ENCODE measurements at places on chromosomes 3 and 15.

DNA sequence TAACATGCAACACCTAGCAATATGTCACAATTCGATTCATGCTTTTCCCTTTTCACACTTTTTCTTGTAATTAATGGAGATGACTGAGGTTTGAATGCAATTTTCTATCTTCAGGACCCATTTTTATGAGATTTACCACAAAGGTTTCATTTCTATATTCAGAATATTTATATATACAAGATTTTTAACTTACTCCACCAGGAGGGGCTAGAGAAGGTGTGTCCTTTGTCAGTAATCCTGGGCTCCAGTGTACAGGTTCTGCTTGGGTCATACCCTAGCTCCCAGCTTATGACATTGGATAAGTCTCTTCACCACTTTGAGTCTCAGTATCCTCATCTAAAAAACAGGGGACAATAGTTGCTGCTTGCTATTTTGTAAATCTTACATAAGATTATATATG is 95.7 kb upstream of the SLC24A5 start:
- DNase-seq, result no peak

- no peak for DNase-seq
These were observed 929.2 kb upstream of the CFAP20DC start for GRCh38 chr3:59978979-59979378.

GRCh38 chr3:156582532-156583183 is 27.7 kb upstream of the SSR3 start:
- no peak for DNase-seq

- DNase-seq, result no peak
These were observed 9.2 kb upstream of the MCCC1 start for GRCh38 chr3:183108470-183108869.

DNA sequence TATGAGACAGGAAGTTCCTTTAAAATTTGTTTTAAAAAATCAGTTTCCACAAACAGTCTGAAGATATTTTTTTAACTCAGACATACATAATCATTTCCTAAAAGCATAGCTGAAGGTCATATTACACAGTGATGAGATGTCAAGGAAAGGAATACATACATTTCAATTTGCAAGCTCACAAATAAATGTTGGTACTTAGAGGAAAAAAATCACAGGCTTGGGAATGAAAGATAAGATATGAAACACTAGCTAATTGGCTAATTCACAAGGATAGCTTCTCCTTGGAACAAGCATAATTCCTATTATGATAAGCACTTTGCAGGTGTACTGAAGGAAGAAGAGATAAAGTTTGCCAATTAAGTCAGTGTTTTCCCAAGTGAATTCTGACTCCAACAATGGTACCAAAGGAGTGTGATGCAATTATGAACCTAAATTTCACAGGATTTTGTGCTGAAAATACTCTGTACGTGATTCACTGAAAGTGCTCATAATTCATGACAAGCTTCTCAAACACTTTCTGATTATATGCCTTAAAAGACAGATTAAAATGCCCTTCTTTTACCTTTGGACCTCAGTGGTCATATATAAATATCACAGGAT is 112.4 kb downstream of the FRMD5 start:
- no peak for DNase-seq

GRCh38 chr3:171732756-171733155 is 77.5 kb downstream of the PLD1 start:
- no peak for DNase-seq

- DNase-seq, result no peak
These were observed 184.3 kb downstream of the PLCH1 start for GRCh38 chr3:155560594-155560993.

DNA sequence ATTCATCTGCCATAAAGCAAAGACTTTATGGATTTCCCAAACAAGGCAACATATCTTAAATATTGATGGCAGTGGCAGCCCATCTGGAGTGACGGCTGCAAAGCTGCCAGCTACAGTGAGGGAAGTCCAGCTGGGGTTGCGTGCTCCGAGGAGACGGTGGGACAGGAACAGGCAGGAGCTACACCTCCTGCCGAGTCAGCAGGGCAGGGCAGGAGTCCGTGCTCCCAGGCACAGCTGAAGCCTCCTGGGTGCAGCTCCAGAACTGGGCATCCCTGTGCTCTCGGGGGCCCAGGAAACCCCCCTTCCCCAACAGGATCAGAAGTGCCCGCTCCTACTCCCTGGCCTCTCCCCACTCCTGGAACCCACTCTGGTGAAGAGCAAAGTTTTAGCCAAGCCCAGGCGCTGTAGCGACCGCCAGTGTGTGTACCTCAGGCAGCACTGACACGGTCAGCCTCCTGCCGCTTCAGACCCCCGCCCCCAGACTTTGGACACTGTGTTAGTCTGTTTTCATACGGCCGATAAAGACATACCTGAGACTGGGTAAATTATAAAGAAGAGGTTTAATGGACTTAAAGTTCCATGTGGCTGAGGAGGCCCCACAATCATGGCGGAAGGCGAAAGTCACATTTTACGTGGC is 556.4 kb upstream of the CCDC54 start:
- no peak for DNase-seq

DNA sequence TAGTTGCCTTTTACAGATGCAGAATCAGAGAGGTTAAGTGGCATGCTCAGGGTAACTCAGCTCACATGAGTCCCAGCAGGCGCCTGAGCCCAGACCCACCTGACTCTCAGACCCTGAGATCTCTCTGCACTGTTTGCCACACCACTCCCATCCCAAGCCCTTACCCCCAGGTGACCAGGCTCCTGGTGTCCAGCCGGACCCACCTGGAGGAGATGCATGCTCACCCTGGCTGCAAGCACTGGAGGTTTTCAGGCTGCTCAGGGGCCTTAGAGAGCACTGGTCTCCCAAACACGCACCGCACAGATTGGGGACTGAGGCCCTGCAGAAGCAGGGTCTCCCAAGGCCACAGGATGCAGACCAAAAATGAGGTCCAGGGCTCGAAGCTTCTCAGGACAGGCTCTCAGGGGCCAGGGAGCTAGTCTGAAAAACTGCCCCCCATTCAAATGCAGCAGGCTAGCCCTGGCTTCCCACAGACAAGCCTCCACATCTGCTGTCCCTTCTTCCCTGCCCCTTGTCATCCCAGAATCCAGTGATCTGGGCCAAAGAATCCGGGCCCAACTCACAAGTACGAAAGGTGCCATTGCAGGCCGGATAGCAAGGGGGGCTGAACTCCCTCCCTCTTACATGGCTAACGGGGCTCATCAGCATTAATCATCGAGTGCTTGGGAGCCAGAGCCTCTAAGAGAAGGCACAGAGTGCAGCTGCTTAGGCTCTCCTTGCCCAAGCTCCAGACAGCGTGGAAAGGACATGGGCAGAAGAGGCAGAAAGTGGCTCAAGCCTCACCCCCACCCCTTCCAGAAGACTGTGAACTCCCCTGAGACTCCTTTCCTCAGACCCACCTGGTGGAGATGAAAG is 90.2 kb upstream of the PRR20G start:
- no peak for DNase-seq

GRCh38 chr3:12400616-12401194 is 83.6 kb upstream of the TSEN2 start:
- peak; percentile 29 for DNase-seq

DNA sequence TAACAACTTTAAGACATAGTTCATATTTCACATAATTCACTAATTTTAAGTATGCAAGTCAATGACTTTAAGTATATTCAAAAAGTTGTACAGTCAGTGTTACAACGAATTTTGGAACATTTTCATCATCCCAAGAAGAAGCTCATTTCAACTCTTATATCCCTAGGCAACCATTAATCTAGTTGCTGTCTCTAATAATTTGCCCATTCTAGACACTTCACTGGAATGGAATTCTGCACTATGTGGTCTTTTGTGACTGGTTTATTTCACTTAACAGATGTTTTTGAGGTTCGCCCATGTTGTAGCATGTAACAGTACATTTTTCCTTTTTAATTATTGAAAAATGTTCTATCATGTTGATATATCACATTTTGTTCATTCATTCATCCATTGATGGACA is 104.2 kb upstream of the SPRED1 start:
- no peak for DNase-seq

DNA sequence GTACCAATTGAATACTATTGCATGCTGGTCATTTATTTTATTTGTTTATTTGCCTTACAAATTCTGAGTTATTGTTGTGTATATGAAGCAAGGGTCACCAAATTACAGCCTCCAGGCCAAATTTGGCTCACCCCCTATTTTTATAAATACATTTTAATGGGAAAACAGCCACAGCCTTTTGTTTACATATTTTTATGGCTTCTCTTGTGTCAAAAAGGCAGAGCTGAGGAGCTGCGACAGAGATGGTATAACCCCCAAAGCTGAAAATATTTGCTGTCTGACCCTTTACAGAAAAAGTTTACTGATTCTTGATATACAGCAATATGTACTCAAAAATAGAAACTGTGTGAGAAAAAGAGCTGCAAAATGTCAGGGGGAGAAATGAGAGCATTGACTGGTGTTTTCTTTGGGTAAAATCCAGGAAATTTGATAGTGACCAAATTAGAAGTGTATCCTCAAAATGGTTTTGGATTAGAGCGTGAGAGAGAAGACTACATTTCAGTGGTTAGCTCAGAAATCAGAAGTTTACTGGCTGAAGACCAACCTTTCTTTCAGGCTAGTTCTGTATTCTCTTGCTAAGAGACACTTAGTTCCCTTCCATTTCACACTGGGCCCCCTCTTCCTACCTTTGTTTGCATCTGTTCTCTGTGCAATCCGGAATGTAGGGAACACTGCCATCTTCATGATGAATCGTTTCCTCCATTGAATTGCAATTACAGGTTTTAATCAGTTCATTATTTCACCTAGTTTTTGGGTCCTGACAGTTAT is 757.8 kb downstream of the AGBL1 start:
- peak; percentile 43 for DNase-seq

- no peak for DNase-seq
These were observed 9.4 kb downstream of the ZSCAN29 start for GRCh38 chr15:43361313-43361903.

- DNase-seq, result no peak
These were observed 160.8 kb upstream of the TLE3 start for GRCh38 chr15:70258369-70259027.

DNA sequence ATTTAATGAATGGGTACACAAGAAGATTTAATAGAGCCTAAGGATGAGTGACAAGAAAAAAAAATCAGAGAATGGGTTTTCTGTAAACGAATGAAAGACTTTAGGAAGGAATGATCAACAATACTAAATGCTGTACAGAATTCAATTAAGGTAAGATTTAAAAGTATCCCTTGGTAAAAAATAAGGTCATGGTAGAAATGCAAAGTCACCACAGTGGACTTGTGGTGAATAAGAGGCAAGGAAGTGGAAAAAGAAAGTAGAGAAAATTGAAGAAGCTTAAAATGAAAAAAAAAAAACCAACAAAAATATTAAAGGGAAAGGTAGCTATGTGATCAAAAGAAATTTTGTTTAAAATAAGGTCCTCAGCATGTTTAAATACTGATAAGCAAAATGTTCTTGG is 82.4 kb downstream of the PLSCR2 start:
- DNase-seq, result no peak

DNA sequence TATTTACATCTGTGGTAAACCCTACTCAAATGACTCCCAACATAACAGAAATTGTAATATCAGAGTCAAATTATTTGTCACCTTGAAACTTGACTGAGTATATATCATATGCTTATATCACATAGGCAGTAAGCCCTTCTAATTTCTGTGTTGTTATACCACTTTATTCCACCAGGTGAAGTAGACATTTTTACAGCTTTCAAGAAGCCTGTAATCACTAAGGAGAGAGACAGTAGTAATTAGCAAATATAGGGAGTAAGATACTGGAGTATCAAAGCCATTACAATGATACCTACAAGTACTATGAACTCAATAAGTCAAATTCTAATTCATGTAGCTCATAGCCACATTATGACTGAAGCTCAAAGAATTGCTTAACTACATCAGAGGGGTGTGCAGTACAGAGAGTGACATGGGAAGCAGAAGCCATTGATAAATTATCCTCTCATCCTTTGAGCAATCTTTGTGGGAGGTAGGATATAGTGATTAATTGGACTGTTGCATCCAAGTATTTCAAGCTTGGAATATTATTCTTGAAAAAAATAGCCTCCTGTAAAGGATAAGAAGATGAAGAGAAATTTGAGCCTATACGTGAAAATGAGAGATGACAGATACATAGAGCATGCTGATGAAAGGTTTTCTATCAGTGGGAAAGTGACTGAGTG is 1005.9 kb downstream of the ZPLD1 start:
- no peak for DNase-seq

DNA sequence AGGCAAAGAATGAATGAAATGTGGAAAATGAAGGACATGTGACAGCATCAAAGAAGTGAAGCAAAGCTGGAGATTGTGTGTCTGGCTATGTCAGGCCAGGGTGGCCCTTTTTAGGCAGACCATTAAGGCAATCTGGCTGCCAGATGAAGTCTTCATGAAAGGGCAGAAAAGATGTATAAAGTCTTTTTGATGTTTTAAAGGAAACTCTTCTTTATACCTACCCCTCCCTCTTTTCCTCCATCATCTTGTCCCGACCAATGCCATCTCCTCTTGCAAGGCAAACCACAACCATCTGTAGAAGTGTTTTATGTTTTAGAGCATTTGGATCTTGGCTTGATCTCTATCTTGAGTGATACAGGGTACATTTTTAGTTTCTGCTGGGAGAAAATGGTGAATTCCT is 259.2 kb downstream of the LSAMP start:
- no peak for DNase-seq

GRCh38 chr15:101122266-101122665 is 129.6 kb downstream of the CHSY1 start:
- no peak for DNase-seq

DNA sequence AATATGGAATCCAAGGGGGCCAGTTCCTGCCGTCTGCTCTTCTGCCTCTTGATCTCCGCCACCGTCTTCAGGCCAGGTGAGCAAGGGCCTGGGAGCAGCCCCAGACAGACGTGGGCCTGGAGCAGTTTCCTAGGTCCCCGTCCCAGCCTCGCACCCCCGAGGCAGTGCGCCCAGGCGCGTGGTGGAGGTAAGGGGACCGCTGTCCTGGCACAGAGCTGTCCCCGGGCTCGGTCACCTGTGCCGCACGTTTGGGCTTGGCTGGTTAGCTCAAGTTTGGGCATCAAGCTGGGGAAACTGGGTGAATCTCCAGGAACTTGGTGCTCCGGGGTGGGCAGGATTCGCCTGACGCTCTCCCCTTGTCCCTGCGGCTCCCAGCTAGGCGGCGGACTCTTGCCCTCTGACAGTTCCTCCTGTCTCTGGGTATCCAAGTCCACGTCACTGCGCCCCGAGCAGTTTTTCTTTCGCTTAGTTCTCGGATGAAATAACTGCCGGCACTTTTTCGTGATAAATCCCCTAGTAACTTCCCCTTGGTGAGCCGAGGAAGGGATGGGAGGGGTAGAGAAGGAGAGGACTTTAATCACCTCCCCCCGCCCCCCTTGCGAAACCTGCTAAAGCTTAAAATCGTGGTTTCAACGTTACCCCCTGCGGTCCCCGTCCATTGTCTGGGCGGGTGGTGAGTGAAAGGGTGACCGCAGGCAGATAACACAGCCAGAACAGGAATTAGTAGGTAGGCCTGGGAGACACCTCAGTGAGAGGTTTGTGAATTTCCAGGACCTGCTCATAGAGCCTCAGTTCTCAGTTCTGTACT is 901 bp downstream of the ALCAM start:
- DNase-seq, result no peak

DNA sequence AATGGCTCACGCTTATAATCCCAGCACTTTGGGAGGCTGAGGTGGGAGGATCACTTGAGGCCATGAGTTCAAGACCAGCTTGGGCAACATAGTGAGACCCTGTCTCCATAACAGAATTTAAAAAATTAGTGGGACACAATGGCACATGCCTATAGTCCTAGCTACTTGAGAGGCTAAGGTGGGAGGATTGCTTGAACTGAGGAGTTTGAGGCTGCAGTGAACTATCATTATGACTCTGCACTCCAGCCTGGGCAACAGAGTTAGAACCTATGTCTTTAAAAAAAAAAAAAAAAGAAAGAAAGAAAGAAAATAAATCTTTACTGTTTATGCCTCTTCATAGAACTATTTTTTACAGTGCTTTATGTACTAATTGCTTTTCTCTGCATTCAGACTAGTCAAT is 84.6 kb upstream of the LMOD3 start:
- DNase-seq, result no peak
